ENCODE measurements at places on chromosomes 11 and 22. TPM values are rescaled to one million over a fixed set of nuclear protein-coding genes. Genes with fewer than 3 reads are reported as not detected.

The C22orf42 gene
- total RNA-seq: not detected

- DNase-seq: peak; percentile 89
These were observed 181.4 kb downstream of the DBX1 start for GRCh38 chr11:19978668-19979518.

The NEAT1 gene
- total RNA-seq: 6.5 TPM

The LSP1 gene
- 4.0 TPM for total RNA-seq

DNA sequence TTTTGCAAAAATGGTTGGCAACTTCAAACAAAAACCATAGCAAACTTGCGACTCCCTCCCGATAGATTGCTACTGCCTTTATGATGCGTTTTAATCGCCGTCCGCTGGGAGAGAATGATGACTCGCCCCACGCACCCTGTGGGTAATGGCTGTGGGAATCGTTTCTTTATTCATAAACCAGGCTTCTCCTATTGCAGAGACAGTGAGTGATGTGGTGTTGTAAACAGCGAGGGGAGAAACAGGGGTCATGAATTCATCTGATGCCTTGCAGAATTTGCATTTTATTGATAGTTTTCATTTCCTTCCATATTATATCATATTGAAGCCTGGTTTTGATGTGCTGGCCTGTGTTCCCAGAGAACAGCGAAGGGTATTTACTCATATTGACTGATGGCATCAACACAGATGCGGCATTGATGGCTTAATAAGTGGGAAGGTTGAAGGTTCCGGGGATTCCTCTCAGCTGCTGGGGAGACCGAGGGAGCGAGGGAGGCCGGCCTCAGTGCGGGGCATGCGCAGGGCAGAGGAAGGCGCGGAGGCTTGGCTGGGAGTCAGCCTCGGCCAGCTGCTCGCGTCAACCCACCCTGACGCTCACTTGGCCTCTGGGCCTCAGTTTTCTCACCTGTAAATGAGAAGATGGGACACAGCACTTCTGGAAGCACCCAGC, 41.3 kb downstream of the ARHGAP8 start:
- DNase-seq: no peak

The HPX gene
- not detected for total RNA-seq

The OR4C12 gene
- total RNA-seq: not detected

The FAM227A gene
- total RNA-seq: 0.17 TPM

The PATE2 gene
- not detected for total RNA-seq

DNA sequence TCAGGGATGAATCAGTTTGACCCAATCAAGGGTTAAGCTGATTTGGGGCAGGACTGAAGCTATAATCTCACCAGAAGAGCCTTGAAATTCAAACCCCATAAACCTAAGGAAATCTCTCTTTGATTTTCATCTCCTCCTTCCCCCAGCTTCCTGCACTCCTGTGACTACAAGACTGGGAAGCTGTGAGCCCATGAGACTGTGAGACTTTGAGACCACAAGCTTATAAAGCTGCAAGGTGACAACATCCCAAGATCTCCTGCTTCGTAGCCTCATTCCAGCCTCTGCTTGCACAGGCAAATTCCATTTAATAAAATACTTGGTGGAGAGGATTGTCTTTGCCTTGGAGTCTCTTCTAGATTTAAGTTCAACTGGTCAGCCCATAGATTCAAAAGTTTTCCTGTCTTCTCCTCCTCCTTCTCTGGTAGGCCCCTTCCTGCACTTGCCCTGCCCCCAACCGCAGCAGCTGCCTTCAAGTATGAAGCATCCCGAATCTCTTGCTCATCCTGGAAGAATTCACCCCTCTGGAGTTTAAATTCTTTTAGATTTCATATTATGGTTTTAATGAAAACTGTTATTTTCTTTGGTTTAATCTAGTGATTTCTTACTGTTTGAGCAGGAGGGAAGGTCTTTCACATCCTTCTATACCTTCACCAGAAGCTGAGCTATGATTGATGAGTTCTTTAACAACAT, 42.1 kb downstream of the PAMR1 start:
- DNase-seq: peak; percentile 57

DNA sequence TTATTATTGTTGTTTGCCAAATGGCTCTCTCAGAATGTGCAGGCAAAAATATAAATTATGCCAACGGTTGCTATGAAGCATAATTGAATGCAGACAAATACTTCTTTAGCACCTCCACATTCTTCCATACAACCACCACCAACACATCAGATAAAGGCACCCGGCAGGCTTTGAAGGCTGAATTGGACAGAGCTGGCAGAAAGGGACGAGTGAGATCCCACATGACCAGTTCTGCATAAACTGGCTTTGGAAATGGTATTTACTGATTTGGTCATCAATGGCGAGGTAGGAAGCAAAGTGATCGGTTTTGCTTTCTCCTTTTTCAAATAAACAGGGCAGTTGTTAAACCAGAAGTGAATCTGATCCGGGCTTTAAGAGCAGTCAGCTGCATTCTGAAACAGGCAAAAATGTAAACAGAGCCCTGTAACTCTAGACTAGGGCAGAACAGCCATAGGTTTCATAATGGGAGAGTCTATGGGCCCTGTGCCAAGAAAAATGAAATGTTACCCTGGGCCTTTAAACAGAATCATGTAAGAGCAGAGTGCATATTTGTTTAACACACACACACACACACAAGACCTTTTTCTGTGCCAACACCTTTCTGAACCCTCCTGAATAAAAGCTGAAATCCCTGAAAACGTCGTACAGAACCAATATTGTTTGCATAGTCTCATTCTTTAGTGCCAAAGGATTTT, 97.7 kb downstream of the MPPED2 start:
- DNase-seq: peak; percentile 7

DNA sequence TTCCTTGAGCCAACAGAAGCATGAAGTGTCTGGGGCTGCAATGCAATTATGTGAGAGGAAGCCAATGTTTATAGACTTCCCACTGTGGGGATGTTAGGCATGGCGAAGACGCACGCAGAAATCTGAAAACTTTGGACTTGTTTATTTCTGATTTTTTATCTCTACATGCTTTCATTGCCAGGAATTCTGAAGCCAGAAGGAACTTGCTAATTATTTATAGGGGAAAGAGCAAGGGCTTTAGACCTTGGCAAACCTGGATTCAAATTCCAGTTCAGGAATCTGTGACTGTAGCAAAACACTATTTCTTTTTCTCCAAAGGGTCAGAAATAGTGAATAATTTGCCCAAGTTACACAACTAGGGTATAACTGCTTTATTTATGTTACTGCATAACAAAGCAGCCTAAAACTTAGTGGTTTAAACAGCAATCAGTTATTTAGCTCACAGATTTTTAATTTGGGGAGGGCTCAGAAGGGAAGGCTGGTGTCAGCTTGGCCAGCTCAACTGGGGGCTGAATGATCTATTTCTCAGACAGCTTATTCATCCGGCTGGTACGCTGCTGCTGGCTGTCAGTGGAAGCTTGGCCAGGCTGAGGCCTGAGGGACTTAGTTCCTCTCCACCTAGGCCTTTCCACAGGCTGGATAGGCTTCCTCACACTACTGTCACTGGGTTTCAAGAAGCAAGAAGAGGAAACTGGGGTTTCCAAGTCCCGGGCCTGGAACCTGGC, 1.9 kb upstream of the OR6Q1 start:
- DNase-seq: peak; percentile 7

- peak; percentile 67 for DNase-seq
These were observed 973.6 kb upstream of the TENM4 start for GRCh38 chr11:80414181-80415165.

DNA sequence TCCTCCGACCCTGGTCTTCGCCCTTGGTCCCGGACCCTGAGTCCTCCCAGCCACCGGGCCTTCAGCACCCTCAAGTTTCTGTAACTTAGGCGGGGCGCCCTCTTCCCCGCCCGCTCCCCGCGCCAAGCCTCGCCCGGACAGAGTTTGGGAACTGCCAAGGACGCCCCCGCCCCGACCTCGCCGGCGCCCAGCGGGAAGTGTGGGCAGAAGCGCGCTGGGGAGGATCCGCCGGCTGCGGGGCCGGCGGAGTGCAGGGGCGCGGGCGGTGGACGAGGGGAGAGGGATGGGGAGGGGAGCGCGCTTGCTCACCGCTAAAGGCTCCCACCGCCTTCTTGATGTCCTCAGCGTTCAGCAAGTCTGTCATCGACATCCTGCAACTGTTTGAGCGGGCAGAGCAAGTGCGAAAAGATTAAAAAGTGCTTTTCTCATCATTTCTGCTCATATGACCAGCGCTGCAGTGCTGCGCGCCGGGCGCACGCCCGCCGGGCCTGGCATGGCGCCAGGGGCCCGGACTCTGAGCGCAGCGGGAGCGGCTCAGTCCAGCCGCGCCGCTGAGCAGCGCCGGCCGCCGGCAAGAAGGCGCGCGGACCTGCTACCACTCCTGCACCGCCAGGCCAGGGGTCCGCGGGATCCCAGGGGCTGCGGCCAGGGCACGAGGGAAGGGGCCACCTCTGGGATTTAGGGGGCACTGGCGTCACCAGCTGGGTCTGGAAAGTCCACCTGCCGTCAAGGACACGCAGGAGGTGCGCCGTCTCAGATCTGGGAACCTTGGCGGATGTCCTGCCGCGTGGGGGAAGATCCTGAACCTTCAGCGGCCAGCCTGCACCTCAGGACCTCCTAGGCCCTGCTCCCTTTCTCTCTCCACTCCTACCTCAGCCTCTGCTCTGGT, at the start of gene PVALB:
PVALB (minus strand) TSS at position 400 of the 889 bp plus-strand sequence; CDS start at position 370, 30 bp downstream.
- peak; percentile 9 for DNase-seq

GRCh38 chr11:62461740-62462507, 43.1 kb downstream of the SCGB1A1 start:
- DNase-seq: peak; percentile 86

- DNase-seq: peak; percentile 51
These were observed 108.7 kb upstream of the SNX19 start for GRCh38 chr11:131025020-131025419.

- peak; percentile 27 for DNase-seq
These were observed 64.1 kb upstream of the LMO1 start for GRCh38 chr11:8327761-8328192.

GRCh38 chr11:73325036-73325981, 17.2 kb downstream of the ARHGEF17 start:
- peak; percentile 72 for DNase-seq

GRCh38 chr11:73629907-73630306, 16.5 kb upstream of the PLEKHB1 start:
- DNase-seq: no peak

- no peak for DNase-seq
These were observed 425.3 kb upstream of the B3GAT1 start for GRCh38 chr11:134837166-134837886.

GRCh38 chr11:96074551-96075310, 150.8 kb upstream of the MTMR2 start:
- DNase-seq: no peak

The TP53AIP1 gene
- total RNA-seq: not detected

GRCh38 chr11:47509077-47509536, 43.8 kb downstream of the CELF1 start:
- DNase-seq: no peak
